ENCODE measurements at places on chromosomes 13 and 19. TPM values are rescaled to one million over a fixed set of nuclear protein-coding genes. Genes with fewer than 3 reads are reported as not detected.

REEP6 gene
- 1.0 TPM for total RNA-seq

PSG6 gene
- total RNA-seq, result not detected

ZNF528 gene
- 11.7 TPM for total RNA-seq

LENG9 gene
- total RNA-seq, result 6.3 TPM

CEACAM5 gene
- total RNA-seq, result not detected

TNFSF13B gene
- total RNA-seq, result 9.3 TPM

IRGC gene
- not detected for total RNA-seq

C13orf42 gene
- total RNA-seq, result not detected

CGB2 gene
- not detected for total RNA-seq

GRCh38 chr19:47107953-47108746 lies 5.4 kb downstream of the ZC3H4 start:
- DNase-seq, result no peak

DNA sequence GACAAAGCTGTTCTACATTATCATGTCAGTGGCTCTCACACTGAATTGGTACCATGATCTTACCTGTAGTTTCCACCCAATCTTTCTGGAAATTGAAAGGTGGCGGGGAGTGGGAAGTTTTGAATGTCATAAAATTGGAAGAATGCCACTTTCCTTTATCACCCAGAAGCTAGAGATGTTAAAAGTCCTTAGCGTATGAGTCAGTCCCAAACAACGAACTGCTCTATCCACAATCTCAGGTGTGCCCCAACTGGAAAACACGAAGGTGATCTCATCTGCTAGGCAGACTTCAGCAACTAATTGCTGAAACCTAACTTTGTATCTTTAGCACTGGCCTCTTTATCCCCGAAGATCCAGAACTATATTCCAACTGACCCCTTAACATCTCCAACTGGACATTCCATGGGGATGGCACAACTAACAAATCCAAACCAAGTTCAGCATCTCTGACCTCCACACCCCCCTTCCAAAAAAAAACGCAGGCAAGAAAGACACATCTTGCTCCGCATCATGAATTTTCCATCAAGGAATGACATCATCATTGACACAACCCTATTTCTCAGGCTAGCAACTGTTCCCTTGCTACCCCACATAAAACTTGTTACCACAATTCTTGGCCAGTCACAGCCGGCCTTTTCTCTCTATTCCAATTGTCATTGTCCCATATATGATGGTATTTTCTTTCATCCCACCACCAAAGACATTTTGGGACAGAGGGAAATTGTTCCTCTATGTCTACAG lies 175.4 kb downstream of the KLF12 start:
- DNase-seq, result no peak

DNA sequence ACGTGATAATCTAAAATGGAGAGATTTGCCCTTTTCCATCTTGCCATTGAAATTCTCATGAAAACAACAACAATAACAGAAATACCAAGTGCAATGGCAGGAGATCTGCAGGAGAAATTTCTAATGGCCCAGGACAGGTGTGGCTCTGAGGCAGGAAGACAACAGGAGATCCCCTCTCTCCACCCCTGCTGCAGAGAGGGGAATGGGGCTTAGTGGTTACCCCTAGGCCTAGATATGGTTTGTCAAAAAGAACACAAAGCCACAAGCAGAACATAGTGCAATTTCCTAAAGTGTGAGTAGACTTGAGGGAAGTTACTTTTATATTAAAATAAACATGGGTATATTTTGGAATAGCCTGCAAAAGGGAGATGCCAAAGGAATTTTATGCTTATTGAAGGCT lies 369.5 kb downstream of the KCNRG start:
- DNase-seq, result no peak

DNA sequence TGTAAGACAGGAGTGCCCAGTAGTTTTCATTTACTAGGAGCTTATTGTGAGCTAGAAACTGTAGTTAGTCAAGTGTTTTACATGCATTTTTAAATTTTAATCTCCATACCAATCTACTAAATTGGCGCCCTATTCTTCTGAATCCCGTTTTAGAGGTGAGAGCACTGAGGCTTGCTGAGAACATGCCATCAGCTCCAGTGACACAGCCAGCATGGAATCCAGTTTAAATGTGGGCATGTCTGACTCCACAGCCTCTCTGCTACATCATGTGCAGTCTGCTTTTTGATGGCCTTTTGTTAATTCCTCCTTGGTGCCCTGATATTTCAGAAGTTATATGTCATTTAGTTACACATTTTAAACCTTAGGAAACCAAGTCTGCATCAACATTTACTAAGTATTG lies 325.4 kb downstream of the DLEU7 start:
- no peak for DNase-seq

- no peak for DNase-seq
These were observed 25.1 kb upstream of the MYDGF start for GRCh38 chr19:4695224-4695731.

DNA sequence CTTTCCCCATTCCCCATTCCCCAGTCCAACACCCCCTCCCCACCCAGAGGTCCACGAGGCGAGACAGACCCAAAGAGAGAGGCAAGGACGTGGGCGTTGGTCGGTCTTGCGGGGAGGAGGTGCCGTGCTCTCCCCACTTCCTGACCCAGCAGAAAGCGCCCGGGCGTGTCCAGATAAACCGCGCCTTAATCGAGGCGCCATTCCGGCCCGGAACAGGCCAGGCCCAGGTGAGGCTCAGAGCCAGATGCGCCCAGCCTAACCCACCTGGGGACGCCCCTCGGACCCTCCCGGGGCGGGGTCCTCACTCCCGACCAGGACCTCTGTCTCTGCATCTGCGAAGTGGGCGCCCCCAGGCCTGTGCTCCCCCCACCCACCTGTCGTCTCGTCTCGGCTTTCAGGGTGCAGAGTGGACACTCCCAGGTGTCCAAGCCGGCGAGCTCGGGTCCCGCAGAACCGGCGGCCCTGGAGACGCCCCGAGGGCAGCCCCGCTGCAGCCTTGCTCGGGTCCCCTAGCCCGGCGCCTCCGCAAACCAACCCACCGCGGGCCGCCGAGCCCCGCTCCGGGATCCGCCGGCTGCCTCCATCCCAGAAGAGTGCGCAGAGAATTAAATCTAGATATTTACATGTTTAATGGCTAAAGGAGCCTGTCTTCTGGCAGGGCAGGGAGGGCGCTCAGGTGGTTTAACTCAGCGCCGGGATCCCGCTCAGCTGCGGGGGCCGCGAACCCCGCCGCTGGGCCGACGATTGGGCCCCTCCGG lies 5.0 kb upstream of the ONECUT3 start:
- peak; percentile 49 for DNase-seq

DNA sequence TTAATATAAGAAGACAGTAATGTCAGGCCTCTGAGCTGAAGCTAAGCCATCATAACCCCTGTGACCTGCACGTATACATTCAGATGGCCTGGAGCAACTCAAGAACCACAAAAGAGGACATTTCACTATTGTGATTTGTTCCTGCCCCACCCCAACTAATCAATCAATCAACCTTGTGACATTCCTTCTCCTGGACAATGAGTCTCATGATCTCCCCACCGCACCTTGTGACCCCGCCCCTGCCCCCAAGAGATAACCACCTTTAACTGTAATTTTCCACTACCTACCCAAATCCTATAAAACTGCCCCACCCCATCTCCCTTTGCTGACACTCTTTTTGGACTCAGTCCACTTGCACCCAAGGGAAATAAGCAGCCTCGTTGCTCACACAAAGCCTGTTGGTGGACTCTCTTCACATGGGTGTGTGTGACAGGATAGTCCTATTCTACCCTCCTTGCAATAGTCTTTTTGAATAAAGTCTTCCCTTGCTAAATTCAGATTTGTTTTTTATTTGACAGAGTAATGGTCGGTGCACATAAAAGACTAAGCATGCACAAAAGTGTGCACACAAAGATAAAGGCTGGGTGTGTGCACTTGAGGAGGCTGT lies 14.0 kb downstream of the CD70 start:
- DNase-seq, result no peak

DNA sequence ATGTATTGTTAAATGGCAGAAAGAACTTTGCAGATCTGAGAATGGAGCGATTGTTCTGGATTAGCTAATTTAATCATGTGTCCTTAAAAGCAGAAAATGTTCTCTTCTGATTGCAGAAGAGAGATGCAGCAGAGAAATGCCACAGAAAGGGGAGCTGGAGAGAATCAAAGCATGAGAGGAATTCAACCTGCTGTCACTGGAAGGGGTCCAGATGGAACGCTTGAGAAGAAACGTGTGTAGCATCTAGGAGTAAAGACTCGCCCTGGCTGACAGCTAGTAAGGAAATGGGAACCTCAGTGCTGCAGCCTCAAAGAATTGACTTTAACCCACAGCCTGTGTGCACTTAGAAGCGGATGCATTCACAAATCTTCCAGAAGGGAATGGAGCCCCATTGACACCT lies 502.8 kb downstream of the KLF12 start:
- no peak for DNase-seq

- no peak for DNase-seq
These were observed 13.8 kb downstream of the PAK4 start for GRCh38 chr19:39139305-39139874.

- DNase-seq, result peak; percentile 55
These were observed 650 bp downstream of the DDA1 start for GRCh38 chr19:17309965-17310461.

GRCh38 chr13:32845952-32846950 lies 170.0 kb upstream of the KL start:
- no peak for DNase-seq

- no peak for DNase-seq
These were observed 3.9 kb upstream of the PCDH17 start for GRCh38 chr13:57627663-57628062.

DNA sequence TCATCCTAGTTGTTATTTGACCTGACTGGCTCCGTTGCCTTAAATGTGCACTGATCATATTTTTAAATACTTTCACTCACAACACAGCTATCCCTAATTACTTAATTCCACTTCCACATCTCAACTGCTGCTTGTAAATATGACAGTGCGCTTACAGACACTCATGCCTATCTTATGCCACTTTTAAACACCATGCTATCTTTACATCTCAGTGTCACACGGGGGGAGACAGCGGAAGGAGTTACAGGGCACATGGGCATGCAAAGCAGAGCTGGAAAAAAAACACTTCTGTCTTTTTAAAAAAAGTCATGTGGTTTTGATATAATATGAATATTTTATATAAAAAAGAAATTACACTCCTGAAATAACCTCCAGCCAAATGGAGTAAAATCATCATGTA lies 44.1 kb downstream of the SMAD9 start:
- DNase-seq, result no peak

DNA sequence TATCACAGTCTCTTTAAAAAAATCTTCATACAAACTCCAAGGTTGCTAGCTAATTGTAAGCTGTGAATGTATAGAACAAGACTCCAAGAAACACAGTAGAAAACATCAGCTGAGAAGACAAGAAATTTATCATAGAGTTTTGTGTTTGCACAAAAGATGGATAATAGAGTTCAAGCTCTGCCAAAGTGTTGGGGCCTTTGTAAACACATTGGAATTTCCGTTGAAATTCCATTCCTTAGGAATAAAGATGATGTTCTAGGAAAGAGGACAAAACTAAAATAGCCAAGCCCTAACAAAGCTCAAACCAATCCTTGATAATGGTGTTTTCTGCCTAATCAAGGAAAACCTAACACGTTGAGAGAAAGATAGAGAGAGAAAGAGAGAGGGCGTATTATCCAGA lies 20.6 kb downstream of the LRRC63 start:
- no peak for DNase-seq

- DNase-seq, result no peak
These were observed 8.4 kb downstream of the GADD45B start for GRCh38 chr19:2484178-2484937.

DNA sequence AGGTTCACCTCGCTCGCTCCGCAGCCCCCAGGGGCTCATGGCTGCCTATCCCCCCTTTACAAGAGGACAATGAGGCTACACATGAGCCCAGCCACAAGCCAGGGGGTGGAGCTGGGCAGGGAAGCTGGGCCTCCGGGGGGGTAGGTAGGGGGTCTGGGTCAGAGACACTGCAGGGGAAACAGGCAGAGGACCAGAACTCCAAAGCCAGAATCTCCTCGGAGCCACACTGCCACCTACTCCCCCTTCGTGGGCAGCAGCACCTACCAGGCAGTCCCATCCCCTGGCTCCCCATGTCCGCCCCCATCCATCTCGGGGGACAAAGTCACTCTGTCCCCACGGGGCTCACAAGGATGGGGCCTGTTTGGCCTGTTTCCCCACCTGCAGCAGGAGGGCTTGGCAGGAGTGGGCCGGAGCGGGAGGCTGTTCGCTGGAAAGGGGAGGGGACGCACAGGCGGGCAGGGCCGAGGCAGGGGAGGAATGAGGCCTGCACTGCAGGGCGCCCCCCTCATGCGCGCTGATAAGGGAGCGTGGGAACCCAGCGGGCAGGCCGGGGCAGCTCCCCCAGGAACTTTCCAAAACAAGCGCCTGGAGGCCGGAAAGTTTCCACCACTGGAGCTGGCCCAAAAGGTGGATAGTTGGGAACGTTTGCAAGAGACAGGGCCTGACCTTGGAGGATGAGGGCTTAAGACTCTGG lies 545 bp upstream of the ISYNA1 start:
- peak; percentile 44 for DNase-seq

DNA sequence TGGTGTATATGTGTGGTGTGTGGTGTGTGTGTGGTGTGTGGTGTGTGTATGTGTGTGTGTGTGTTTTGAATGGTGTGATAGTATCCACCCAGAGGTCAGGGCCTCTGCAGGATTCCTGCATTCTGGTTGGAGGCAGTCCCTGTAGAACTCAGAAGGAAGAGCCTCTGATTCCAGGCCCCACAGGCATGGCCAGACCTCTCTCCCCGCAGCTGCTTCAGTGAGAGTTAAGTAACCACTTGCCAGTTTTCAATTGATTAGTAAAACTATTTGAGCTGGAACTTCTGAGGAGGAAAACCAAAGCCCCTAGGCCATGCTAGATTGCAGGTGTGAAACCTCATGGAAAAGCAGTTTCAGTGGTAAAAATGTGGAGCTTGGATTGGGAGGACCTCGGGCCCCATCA lies 2.1 kb downstream of the ATP12A start:
- no peak for DNase-seq

- no peak for DNase-seq
These were observed 135.7 kb downstream of the DNAJC15 start for GRCh38 chr13:43159026-43159461.

DNA sequence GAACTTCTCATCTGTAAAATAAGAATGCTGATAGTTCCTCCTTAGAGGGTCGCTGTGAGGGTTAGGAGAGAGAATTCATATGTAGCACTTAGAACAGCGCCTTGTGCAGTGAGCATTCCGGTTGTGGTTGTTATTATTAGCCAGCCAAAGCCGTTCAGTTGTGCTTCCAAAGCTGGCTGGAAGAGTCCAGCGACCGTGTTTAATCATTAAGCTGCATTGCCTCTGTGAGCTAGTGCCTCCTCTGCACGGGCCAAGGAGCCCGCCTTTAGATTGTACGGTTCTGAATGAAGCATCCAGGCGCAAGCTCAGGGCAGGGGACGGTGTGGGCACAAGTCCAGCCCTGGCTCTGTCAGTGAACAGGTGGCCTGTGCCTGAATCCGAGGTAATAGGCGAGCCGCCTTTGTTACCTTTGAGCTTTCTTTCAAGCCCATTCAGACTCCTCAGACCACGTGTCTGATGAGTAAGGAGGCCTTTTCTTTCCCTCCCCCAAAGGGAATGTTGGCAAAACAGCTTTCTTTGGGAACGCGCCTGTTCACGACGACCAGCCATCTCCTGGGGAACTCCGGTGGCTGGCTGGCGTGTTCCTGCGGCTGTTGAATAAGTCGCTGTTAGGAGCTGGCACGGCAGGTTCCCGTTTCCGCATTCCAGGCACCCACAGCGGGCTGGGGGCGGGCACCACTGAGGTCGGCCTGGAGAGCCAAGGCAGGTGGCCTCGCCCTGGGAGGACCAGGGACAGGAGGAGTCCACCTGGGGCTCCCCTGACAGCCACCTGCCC lies 25.1 kb downstream of the SIPA1L3 start:
- DNase-seq, result no peak

Measured in activated CD8-positive, alpha-beta memory T cell treated with anti-CD3 and anti-CD28 coated beads, Interleukin-2, amount 10 ng/mL, durations not matched to agents 7 days and 5 days (primary cell).